ENCODE measurements at places on chromosomes 12 and 14. TPM values are rescaled to one million over a fixed set of nuclear protein-coding genes. Genes with fewer than 3 reads are reported as not detected.

PAPLN gene
- 5.5 TPM for total RNA-seq

FAM186B gene
- total RNA-seq: 0.48 TPM

OAS2 gene
- total RNA-seq: 1.9 TPM

PRB3 gene
- total RNA-seq: not detected

CLEC7A gene
- not detected for total RNA-seq

CLIP1 gene
- total RNA-seq: 59.5 TPM

CYP46A1 gene
- not detected for total RNA-seq

PLEKHG7 gene
- total RNA-seq: not detected

JDP2 gene
- total RNA-seq: 66.7 TPM

CCDC197 gene
- not detected for total RNA-seq

MYF5 gene
- total RNA-seq: not detected

RILPL2 gene
- 3.0 TPM for total RNA-seq

CLEC4C gene
- not detected for total RNA-seq

TSPAN11 gene
- total RNA-seq: under 0.01 TPM

RNASE2 gene
- not detected for total RNA-seq

CCDC60 gene
- 0.48 TPM for total RNA-seq

TMEM63C gene
- 1.4 TPM for total RNA-seq

CCDC177 gene
- not detected for total RNA-seq

CLEC1B gene
- not detected for total RNA-seq

Data from tracheal epithelial cell (primary cell).